ENCODE measurements at places on chromosomes 3 and 15.

DNA sequence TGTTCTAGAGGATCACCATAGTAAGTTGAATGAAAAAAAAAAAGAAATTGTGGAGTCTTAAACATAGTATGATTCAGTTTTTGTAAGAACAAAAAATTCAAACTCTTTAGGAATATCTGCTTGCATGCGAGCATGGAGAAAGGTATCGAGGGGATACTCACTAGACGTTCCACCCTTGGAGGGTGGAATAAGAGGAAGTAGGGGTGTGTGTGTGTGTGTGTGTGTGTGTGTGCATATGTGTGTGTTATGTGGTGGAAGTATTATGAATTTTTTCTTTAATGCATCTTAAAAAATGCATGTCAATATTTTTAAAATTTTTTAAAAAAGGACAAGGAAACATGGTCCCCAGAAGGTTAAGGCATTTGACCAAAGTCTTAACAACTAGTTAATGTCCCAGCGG lies 26.5 kb upstream of the SIAH2 start:
- DNase-seq: no peak

GRCh38 chr3:170356596-170357175 lies 829 bp upstream of the SKIL start:
- DNase-seq: no peak

DNA sequence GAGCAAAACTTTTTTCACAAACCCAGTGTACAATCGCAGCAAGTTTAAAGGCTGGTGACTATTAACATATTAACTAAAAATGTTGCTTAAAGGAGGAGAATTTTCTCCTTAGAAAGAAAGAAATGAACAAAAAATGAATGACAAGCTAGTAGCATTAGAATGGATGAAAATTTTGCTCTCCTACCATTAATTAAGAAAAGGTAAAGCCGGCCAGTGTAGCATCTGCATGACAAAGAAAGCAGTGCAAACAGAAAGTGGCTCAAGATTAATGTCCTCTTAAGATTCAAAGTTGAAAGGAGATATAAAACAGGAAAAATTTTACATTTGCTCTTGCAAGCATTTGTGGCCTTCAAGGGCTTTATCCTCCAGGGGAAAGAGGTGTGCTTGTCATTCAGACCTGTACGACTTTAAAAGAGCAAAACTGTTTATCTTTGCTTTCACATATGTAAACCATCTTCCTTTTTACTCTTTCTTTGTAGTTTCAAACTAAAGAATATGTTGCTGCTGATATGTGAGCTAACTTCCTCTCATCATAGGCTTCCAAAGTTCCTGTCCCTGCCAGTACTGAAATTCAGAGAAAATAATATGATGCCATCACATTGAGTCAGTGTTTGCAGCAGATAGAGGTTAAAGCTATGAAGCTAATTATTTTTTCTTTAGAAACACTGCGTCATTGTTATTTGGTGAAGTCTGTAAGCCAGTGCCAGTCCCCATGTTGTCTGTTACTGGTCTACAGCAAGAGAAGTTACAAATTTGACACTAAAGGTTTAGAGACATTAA lies 439.1 kb upstream of the GRM7 start:
- DNase-seq: no peak

- no peak for DNase-seq
Measured at GRCh38 chr3:8757551-8758518, 11.6 kb downstream of the OXTR start.

DNA sequence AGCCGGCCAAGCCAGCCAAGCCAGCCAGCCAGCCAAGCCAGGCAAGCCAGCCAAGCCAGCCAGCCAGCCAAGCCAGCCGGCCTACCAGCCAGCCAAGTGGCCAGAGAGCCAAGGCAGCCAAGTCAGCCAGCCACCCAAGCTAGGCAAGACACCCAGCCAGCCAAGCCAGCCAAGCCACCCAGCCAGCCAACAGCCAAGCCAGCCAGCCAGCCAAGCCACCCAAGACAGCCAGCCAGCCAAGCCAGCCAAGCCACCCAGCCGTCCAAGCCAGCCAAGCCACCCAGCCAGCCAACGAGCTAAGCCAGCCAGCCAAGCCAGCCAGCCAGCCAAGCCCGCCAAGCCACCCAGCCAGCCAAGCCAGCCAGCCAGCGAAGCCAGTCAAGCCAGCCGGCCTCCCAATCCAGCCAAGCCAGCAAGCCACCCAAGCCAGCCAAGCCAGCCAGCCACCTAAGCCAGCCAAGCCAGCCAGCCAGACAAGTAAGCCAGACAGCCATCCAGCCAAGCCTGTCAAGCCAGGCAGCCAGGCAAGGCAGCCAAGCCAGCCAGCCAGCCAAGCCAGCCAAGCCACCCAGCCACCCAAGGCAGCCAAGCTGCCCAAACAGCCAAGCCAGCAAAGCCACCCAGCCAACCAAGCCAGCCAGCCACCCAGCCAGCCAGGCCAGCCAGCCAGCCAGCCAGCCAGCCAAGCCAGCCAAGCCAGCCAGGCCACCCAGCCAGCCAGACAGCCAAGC lies 200.5 kb downstream of the GOLGA6L6 start:
- peak; percentile 23 for DNase-seq

DNA sequence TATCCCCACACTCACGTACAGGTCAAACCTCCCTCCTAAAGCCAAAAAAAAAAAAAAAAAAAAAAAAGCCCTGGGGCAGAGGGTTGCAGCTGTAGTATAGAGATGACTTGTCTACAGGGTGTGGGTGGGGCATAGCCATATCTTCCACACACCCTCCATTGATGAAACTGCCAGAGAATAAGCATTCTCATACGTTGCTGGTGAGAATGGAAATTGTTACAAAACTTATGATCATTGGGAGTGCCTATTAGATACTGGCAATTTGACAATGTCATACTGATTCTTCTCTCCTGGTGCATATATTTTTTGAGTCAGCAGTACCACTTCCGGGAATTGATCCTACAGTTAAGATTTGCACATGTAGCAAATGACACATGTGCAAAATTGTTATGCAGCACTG lies 11.0 kb upstream of the CTNNB1 start:
- DNase-seq: no peak

DNA sequence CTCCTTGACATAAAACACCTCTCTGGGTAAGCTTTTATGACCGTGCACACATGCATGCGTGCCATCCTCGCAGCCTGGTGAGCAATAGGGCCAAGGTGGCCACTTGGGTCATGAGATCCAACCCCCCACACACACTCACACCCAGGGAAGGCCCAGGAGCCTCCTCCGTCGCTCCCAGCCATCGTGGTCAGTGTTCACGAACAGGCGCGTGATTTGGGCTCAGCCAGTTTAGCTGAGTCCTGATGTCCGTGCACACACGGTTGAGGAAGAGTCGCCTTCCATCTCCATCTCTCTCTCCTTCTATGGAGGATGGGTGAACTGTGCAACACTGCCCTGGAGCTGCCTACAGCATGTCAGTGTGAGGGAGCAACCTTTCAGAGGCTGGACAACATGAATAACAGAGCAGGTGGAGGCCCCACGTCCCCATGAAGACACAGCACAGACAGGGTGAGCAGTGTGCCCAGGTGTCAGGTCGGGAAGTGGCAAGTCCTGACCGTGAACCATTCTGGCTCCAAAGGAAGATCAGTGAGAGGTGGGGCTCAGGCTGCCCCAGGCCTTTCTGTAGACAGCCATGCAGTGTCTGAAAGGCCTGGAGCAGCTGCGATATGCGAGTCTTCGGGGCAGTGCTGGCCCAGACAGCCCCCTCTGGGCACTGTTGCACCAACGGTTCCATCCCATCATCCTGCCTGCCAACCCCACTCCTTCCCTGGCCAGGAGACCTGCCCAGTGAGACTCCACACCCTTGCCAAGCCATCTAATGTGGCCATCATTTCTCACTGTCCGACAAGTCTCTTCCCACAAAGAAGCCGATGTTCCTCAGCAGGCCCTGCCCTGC lies 253.4 kb downstream of the OCA2 start:
- no peak for DNase-seq

DNA sequence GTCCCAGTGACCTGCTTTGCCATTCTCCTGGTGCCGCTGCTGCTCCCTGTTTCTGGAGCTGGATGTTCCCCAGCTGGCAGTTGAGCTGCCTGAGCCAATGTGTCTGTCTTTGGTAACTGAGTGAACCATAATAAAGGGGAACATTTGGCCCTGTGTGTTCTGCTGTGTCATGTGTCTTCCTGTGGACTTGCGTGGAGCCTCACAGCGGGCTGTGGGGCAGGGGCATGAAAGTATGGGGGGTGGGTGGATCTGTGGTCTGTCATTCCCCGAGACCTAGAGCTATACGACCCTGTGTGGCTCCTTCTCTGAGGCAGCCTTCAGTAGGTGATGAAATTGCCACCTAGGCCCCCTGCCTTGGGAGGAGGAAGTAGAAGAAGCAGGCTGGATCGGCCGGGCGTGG lies 2.0 kb upstream of the PPCDC start:
- DNase-seq: no peak

- no peak for DNase-seq
Measured at GRCh38 chr3:129065720-129066073, 5.1 kb downstream of the GP9 start.

DNA sequence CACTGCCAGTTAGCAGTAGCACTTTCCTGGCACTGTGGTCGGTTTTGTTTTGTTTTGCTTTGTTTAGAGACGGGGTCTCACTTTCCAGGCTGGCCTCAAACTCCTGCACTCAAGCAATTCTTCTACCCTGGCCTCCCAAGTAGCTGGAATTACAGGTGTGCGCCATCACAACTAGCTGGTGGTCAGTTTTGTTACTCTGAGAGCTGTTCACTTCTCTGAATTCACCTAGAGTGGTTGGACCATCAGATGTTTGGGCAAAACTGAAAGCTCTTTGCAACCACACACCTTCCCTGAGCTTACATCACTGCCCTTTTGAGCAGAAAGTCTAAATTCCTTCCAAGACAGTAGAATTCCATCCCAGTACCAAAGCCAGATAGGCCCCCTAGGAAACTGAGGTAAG lies 22.6 kb downstream of the CLDN18 start:
- no peak for DNase-seq

GRCh38 chr15:80068578-80068977 lies 9.1 kb downstream of the ZFAND6 start:
- DNase-seq: no peak

All from SK-N-DZ (cell line).